Hepatocyte (in vitro differentiated cells): ENCODE measurements at places on chromosomes 11 and 22.

- DNase-seq, result no peak
These were observed 1.2 kb downstream of the IFITM1 start for GRCh38 chr11:315051-315481.

DNA sequence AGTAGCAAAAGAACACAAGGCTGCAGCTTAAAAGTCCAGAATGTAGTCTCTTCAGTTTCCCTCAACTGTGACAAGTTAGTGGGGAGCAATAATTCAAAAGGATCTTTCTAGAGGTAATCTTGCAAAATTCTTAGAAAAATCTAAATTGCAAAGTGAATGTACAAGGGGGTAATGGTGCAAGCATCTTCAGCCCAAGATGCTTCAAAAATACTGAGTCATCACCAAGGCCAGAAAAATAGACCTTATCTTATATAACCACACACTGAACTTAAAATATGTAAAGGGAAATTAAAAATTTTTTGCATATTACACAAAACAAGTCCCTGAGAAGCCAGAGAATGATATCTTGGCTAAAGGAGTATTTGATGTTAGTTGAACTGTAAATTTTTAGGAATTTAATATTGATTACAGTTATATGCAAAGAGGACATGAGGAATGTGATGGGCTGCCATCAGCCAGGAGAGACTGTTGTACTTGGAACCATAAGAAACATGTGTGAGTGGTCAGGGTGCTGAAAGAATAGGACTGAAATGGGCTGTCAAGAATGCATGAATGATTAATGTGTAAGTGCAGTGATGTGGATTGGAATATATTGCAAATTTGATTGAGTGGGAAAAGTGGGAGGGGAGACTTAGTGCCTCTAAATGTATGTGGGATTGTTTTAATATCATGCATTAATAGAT is 85.7 kb upstream of the LIN7C start:
- no peak for DNase-seq

GRCh38 chr11:113675003-113675561 is 31.0 kb downstream of the TMPRSS5 start:
- DNase-seq, result no peak

GRCh38 chr11:26742966-26743365 is 21.1 kb upstream of the SLC5A12 start:
- no peak for DNase-seq

DNA sequence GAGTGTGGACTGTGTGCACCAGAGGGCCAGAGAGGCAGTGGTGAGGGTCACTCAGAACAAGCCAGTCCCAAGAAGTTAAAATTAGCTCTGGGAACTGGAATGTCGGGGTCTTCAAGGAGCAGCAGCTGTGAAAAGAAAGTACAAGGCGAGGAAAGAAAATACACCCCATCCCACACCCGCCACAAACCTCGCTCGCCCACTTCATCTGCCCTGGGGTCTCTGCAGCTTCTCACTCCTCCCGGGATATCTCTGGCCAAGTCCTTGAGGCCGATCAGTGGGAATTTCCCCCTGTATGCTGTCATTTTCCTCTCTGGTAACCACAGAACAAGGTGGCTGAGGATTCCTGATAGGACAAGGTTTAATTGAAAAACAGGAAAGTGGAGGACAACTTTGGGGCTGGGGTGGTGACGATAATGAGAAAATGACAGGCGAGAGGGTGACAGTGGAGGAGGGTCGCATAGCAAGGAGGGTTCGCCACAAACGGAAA is 36.3 kb upstream of the TIMP3 start:
- no peak for DNase-seq
